Stromal cell of bone marrow (primary cell): ENCODE measurements at places on chromosomes 12 and 14.

- no peak for DNase-seq
Observed at GRCh38 chr12:40834321-40834720, 142.1 kb downstream of the CNTN1 start.

- DNase-seq = no peak
Observed at GRCh38 chr12:124131659-124132058, 158.6 kb downstream of the ZNF664 start.

- DNase-seq = no peak
Observed at GRCh38 chr14:98819132-98819866, 452.7 kb downstream of the BCL11B start.

DNA sequence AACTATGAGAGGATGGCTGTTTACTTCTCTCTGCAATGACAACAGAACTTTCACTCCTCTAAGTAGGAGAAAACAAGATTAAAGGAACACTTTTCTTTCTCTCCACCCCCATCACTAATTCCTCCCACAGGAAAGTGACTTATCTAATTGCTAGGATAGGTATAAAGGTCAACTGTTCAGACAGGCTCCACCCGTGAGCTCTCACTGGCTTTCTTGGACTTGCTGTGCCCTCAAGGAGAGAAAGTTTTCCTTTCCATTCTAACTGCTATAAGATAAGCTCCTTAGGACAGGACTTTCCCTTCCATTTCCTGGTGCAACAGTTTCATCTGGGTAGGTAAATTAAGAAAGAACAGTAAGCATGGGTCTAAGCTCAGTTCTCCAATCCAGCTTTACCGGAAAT, 4.8 kb downstream of the SLC41A2 start:
- DNase-seq = no peak

DNA sequence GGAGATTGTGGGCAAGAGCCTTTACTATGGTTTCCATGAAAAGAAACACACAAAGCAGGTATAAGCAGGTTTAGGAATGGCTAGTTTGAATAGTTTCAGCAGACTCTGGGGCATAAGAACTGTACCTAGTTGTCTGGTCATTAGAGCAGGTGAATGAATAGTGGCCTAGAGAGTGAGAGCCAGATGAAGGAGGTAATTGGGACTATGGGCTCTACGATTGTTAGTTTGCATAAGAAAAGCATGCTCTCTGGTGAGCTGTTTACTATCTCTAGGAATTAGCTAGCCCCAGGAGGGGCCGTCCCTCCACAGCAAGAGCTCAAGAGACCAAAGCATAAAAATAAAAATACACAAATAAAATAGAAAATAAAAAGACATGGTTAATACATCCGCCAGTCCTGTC, 397.5 kb upstream of the GARIN6 start:
- DNase-seq = no peak

DNA sequence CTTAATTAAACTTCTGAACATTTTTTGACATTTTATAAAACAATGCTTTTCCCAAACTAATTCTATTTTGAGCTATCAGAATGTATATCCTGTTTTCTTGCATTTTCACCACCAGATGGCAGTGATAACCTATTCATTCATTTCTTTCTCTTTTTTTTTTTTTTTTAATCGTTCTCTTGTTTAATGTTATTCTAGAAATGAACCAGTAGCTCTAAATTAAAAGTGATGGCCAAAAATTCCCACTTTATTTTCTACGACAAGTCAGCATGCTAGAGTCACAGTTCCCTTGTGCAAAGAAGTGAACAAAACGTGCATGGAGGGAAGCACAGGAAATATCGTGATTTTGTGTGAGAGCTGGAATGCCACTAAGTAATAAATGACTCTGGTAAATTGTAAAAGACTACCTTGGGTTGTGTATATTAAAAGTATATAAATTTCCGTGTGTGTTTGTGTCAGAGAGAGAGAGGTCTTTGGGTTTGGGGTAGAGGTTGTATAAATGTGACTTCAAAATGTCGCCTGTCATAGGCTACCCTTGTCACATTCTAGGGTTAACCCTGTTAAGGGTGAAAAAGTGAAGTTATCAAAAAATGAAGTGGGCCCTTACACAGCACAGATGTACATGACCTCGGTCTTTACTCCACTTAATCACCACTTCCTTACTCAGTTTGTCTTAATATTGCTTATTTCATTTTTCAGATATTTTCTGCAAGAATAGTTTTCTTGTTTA, 40.4 kb upstream of the LDHB start:
- DNase-seq = peak; percentile 23

DNA sequence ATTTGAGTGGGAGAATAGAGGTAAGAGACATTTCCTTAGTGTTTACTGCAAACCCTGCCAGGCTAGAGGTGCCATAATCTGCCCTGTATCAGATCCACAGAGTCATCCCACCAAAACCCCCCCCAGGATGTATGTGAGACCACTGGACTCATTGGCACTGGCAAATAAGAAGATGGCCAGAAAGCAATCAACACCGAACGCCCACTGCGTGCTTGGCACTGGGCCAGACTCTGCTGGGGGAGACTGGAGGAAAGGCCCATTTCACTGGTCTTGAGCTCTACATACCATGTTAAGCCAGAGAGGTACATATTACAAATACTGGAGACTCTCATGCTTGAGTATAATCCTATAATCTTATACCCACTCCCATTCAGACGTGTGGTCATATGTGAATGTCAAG, 44.0 kb downstream of the SMUG1 start:
- no peak for DNase-seq

- no peak for DNase-seq
Observed at GRCh38 chr14:64760146-64760755, 56.0 kb downstream of the PLEKHG3 start.

DNA sequence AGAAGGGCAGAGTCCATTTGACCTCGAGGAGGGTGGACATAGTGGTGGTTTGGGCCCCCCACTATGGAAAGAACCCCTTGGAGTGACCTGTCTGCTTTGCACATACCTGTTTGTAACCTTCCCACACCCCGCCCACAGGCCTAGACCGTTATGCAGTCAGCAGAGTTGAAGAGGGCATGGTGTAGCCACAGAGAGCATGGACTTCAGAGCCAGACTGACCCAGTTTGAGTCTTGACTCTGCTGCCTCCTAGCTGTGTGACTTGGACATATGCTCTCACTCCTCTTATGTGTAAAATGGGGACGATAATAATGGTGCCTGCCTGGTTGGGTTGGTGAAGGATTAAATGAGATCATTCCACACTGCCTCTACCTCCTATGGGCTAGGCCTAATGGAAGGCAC, 40.9 kb upstream of the NOS1 start:
- DNase-seq = no peak

DNA sequence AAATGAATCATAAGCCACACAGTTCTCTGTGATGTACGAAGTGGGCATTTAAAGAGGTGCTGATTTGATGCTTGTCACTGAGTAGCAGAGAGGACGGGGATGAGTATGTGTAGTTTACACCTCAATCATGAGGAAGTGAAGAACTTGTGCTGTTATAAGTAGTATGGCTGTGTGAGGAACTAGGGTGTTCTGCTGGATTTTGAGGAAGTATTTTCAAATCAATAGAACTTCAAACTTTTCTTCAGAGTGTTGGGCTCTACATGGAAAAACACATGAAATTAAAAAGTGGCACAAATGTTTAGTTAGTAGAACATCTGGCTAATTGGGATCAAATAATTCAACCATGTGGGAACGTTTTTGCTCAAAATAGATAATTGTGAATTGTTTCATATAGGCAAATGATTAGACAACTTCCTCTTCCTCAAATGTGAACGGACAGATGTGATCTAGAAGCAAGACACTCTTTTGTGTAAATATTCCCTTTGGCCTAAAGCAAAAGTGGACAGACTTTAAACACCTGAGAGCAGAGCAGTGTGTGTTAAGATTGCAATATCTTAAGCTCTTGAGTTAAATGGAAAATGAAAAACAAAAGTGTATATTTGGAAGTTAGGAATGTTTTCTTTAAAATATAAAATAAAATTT, 168.5 kb downstream of the NAV3 start:
- DNase-seq = no peak

DNA sequence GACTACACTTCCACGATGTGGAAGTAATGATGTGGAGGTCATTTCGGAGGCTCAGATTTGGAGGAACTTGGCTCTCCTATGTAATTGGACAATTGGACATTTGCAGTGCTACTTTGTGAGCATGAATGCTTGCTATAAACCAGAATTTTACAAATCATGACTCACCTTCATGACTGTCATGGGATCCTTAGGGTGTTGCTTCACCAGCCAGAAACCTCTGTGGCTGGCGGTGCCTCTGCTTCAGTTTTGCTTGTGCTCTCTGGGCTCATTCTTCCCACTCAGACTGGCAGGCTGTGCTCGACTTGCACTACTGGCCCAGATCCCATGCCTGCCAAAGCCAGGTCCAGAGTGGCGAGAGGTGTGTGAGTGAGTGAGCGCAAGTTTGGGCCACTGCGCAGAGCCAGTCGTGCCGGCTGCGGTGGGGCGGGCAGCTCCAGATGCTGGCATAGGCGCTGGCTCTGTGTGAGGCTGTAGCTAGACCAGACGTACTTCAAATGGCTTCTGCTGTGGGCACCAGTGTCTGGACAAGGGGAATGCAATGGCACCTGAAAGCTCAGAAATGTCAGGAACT, 387.8 kb downstream of the AEBP2 start:
- no peak for DNase-seq

DNA sequence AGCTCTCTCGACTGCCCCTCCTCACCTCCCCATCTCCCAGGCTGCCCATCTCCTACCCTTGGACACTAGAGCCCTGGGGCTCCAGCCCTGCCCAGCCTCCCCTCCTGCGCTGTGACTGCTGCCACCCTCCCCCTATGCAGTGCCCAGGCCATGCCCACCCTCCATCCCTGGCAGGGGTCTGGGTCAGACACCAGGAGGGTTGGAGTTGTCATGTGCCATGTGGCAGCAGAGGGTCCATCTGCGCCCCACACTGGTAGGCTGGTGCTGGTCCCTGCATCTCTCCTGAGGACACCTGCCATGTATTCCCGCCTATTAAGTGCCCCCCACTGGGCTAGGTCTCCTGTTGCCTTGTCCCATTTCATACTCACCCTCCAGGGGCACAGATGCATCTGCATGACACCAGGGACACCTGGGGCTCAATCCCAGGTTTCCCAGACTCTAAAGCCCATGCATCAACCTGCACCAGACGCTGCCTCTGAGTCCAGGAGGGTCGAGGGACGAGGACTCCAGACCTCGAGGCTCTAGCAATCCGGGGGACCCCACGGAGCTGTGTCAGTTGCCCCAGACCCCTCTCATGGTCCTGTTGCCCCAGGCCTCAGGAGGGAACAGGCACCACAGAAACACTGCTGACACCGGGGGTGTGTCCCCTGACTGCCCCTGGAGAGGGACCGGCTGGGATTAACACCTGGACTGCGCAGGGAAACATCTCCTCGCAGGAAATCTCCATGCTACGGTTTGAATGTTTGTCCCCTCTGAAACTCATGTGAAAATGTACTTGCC, 23.4 kb upstream of the SFSWAP start:
- DNase-seq = no peak

GRCh38 chr12:97552410-97553121, 90.0 kb downstream of the RMST start:
- no peak for DNase-seq

DNA sequence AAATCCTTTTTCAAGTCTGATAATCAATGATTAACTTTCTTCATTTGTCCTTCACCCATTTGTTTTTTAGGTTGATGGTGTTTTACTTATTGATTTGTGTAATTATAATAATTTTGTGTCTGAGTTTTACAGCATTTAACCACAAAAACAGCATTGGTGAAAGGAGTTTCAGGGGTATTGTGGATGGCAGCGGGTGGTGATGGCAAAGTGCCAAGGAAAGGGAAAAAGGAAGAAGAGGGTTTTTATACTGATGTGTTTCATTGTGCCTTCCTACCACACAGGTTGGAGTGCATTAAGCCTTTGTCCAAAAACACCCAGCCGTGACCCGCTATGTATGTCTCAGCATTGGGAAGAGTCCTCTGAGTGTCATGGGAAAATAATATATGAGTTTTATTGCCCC, 150.3 kb downstream of the DAD1 start:
- no peak for DNase-seq

- no peak for DNase-seq
Observed at GRCh38 chr14:79021766-79022165, 851.6 kb downstream of the NRXN3 start.

GRCh38 chr14:66070542-66071319, 415.4 kb upstream of the CCDC196 start:
- DNase-seq = no peak

GRCh38 chr14:94654071-94654861, 42.1 kb downstream of the SERPINA3 start:
- no peak for DNase-seq

DNA sequence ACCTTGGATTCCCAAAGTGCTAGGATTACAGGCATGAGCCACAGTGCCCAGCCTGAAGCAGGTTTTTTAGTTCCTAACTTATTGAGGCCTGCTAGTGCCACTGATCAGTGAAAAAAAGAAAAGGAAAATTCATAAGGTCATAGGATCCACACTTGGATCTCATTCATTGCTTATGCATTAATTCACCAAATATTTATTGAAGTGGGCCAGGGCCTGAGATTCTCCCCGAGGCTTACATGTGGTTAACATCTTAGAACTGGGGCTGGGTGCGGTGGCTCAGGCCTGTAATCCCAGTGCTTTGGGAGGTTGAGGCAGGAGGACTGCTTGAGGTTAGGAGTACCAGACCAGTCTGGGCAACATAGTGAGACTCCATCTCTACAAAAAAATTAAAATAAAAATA, 29.5 kb upstream of the MAP1LC3B2 start:
- DNase-seq = no peak
